Esophagus squamous epithelium (tissue), 5 donors: ENCODE measurements at places on chromosomes 3 and 15.

DNA sequence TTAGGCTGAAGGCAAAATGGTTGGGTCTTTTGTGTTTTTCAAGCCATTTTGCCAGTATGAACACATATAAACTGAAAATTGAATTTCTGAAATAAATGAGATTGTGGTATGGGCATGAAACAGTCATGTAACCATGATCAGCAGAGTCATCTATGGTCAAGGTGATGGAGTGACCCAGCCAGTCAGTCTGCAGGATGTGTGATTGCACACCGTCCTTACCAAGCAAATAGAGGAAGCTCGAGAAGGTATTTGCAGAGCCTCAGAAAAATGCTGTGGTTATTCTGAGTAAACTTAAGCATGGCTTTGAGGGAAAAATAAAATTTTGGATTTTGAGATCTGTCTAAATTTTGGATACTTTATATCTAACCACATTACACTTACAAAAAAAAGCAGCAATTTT is 95.9 kb upstream of the RNF7 start:
- no peak for DNase-seq

GRCh38 chr15:46489276-46489675 is 854.4 kb downstream of the SQOR start:
- no peak for DNase-seq

- DNase-seq, result no peak
Measured at GRCh38 chr15:99409097-99409473, 156.7 kb upstream of the MEF2A start.

- no peak for DNase-seq
Measured at GRCh38 chr15:57228395-57228794, 147.9 kb upstream of the CGNL1 start.

- DNase-seq, result no peak
Measured at GRCh38 chr3:184783319-184783718, 28.6 kb upstream of the VPS8 start.

- no peak for DNase-seq
Measured at GRCh38 chr15:68305420-68305871, 27.9 kb downstream of the FEM1B start.

GRCh38 chr15:64943512-64944225 is 32.0 kb downstream of the ANKDD1A start:
- no peak for DNase-seq

DNA sequence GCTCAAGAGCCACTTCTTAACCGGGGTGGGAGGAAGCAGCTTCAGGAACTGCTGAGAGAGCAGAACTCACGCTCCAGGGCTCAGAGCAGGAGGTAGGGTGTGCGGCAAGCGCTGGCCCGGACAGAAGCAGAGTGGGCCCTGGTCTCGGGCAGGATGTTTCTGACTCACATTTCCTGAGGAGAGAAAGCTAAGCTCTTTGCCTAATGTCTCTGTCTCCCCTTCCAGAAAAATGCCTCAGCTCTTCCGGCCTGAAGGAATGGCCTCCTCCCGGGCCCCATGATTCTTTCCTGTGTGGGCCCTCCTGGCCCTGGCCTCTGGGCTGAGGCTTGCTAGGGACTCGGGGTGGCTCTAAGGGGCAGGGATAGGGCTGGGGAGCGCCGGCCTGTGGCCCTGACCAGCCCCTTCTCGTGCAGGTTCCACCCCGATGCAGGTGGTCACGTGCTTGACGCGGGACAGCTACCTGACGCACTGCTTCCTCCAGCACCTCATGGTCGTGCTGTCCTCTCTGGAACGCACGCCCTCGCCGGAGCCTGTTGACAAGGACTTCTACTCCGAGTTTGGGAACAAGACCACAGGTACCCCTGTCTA is 4.1 kb upstream of the STAB1 start:
- no peak for DNase-seq

GRCh38 chr3:71753701-71754609 is at the start of gene GPR27:
Gene GPR27 (plus strand): TSS chr3:71753855. CDS start chr3:71754050, 195 bp downstream.
- no peak for DNase-seq

- DNase-seq, result no peak
Measured at GRCh38 chr3:61360297-61360965, 109.2 kb upstream of the FHIT start.

DNA sequence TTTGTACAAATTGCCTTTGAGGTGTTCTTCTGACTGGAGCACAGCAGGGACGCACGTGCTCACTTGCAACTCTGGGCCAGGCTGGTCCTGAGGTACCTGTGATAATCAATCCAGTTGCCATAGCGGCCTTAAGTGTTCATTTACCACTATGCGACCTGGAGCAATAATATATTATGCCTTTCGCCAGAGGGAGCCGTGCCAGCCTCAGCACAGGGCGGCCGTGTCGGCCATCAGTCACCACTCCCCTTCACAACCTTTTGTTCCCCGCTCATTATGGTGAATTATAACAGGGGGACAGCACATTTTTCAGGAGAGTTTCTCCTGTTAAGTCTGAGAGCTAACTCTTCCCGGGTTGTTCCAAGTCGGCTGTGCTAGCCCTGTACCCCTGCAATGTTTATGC is 289.7 kb downstream of the RORA start:
- no peak for DNase-seq

- DNase-seq, result no peak
Measured at GRCh38 chr3:39108200-39108710, 775 bp downstream of the TTC21A start.

GRCh38 chr3:4745235-4745610 is 234.0 kb upstream of the BHLHE40 start:
- DNase-seq, result no peak

DNA sequence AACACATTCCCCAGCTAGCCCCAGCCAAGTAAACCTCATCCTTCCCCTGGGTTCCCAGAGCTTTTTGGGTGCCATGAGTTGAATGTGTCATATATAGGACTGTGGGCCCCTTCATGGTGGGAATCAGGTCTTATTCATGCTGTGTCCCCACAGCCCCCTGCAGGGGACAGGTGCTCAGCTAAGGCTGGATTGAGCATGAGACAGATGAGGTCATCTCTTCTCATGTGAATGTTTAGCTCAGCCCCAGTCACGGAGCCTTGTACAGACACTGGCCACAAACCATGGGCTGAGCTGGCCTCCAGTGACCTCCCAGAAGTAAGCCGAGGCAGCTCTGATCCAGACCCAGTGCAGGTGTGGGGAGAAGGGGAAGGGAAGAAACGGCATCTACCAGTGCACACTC is 70.7 kb downstream of the C3orf70 start:
- DNase-seq, result no peak
